ENCODE measurements at places on chromosomes 2 and 18.

GRCh38 chr2:218067523-218067922, 1.5 kb upstream of the RUFY4 start:
- no peak for DNase-seq

DNA sequence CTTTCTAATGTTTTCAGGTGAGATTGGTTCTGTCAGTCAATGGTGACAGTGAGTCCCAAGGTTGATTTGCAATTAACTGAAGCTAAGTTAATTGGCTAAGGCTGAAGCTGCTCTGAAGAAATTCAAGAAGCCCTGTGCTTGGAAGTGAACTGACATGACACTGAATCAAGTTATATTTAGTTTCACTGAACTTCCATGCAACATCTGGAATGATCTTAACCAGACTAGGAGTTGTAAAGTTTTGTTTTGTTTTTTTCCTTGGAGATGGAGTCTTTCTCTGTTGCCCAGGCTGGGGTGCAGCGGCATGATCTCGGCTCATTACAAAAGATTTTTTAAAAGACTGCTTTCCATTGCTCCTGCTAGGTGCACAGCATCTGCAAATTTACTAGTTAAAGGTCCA, 11.4 kb downstream of the SERPINB5 start:
- DNase-seq, result no peak

DNA sequence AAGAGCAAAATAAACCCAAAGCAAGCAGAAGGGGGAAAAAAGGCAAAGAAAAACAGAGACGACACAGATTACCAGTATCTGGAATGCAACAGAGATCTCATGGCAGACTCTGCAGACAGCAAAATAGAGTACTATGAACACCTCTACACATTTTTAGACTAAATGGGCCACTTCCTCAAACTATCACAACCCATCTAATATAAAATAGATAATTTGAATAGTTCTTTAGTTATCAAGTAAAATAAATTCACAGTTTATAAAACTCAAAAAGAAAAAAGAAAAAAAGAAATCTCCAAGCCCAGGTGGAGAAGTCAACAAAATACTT, 16.6 kb downstream of the SESTD1 start:
- no peak for DNase-seq

GRCh38 chr18:32351032-32351431, 119.7 kb downstream of the GAREM1 start:
- no peak for DNase-seq

- no peak for DNase-seq
Observed at GRCh38 chr2:48328942-48329723, 200.8 kb upstream of the STON1 start.

- DNase-seq, result no peak
Observed at GRCh38 chr2:85813211-85813981, 59.6 kb downstream of the ATOH8 start.

GRCh38 chr18:46431522-46432171, 225.4 kb downstream of the LOXHD1 start:
- no peak for DNase-seq

GRCh38 chr18:62919109-62919838, 203.9 kb downstream of the PHLPP1 start:
- DNase-seq, result no peak

- DNase-seq, result no peak
Observed at GRCh38 chr18:54641734-54642133, 50.7 kb downstream of the DYNAP start.

DNA sequence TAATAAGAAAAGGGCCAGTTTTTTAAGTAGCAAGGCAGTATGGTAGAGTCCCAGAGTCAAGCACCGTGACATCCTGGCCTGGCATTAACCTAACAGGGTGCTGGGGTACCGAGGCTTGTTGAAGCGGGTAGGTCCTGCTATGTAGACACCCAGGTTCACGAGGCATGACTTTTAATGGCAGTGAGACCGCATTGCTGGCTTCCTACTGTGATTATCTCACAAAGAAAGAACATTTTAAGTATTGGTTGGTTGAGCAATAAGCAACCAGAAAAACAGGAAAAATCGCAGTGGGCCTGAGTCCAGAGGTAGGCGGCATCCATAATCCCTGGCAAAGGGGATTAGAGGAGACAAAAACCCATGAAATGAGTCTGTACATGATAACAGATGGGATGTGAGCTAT, 927.9 kb upstream of the ACVR2A start:
- DNase-seq, result no peak

- no peak for DNase-seq
Observed at GRCh38 chr2:229578052-229578846, 136.1 kb downstream of the DNER start.

Measured in GM13977 (cell line).